ENCODE measurements at places on chromosomes 6 and 20.

- DNase-seq = no peak
Observed at GRCh38 chr20:11769825-11770224, 147.9 kb upstream of the BTBD3 start.

DNA sequence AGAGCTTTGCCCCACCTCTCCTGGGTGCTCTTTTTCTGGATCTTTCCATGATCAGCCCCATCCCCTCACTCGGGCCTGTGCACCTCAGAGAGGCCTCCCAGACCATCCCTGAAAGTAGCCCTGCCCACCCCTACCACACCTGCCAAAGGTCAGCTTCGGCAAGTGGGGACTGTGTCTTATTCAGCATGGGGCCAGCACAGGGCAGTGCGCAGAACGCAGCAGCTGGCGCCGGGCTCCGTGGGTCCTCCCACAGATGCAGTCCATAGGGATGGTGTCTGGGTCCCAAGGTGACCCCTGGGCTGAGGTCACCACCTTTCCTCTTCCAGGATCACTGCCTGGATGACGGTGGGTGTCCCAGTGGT, 79.4 kb downstream of the CEBPB start:
- no peak for DNase-seq

GRCh38 chr20:46740214-46740609, 30.8 kb downstream of the SLC2A10 start:
- no peak for DNase-seq

DNA sequence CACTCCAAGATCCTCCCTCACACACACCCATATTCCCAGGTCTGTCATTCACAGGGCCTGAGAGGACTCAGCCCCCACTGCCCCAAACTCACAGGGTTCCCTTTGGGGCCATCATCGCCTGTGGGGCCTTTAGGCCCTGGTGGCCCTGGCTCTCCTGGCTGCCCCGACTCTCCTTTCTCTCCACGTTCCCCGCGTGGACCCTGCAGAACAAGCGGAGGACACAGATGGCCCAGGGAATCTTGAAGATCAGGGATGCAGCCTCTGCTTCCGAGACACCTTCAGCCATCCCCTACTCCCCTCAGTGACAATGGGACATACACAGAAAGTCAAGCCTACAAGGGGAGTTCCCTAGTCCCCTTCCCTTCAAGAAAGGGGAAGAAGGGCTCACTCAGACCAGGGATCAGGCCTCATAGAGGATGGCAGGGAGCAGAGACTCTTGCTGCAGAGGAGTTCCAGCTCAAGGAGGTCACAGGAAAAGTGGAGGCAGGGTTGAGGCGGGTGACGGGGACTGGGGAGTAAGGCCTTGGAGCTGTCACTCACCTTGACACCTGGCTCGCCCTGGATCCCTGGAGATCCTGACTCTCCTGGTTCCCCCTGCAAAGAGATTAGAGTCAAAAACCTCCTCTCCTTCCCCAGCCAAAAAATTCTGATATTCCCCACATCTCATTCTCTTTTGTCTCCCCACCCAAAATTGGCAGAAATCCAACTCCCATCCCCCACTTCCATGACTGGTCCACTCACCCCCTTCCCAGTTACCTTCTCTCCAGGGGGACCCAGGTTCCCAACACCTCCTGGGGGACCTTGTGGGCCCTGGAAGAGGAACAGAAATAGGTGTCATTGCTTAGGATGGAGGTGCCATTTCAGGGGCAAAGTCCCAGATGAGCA, 22.7 kb downstream of the COL11A2 start:
- no peak for DNase-seq

DNA sequence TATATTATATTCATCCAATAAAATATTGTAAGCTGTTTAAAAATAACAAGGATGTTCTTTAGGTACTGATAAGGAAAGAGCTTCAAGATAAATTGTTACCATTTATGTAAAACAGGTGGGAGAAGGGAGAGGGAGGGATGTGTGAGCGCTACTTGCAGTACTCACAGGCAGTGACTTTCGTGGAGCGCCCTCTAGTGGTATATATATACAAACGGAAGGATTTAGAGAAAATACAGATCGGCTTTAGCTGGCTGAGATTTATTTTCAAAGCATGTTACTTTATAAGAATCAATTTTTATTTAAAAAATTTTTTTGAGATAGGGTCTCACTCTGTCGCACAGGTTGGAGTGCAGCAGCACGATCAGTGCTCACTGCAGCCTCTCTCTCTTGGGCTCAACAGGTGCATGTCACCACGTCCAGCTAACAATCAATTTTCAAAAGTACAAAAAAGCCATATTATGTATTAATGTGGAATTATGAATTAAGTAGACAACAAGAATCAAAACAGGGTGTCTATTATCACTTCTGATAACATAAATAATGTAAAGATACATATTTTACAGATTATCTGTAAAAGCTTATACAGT, 3.3 kb upstream of the MOG start:
- peak; percentile 42 for DNase-seq

DNA sequence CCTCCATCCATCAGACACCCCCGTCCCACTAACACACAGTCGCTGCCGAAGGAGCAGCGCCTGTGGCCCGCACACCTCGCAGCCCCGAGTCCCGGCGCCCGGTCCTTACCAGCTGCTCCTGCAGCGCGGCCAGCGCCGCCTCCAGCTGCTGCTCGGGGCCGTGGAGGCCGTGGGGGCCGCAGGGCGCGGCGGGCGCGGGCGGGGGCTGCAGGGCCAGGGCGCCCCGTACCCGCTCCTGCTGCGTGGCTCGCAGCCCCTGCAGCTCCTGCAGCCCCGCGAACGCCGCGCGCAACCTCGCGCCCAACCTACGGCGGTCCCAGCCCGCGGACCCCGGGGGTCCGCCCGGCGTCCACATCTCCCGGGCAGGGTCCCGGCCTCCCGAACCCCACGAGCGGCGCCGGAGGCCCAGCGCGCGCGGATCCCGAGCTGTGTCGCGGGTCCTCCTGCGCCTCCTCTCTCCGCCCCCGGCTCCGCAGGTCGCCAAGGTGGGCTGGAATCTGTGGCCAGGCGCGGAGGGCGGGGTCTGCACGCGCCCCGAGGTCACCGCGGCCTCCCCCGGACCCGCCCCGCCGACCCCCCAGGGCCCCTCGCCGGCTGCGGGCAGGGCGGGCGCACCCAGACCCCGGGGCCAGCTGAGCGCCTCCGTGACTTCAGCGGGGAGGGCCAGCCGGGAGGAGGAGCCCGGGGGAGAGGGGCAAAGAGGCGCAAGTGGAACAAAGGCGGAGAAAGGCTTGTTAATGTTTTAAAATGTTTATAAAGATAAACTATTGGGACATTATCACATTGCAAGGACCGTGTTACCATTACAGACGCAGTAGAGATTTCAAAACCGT, at the start of gene DACT2:
Gene DACT2, minus strand, starts transcription at position 499 of the 833 bp plus-strand sequence. Its CDS starts 144 bp downstream, at position 355.
- DNase-seq = no peak

- DNase-seq = no peak
Observed at GRCh38 chr6:30960907-30961673, 20.3 kb downstream of the MUCL3 start.

GRCh38 chr6:66179361-66179760, 472.3 kb upstream of the EYS start:
- DNase-seq = no peak

DNA sequence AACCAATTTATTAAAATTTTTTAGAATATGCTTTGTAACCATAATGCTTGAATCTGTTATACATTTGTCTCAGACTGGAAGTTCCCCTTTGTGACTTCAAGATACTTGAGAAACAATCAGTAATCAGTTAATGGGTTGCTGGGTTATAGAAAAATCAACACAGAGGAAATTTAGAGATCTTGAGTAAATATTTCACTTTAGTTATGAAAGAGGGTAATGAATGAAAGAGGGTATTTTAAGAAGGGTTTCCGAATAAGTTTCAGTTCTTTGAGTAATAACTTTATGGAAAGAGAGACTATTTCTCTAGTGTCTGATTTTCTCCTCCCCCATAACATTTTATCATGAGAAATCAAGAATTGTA, 21.4 kb downstream of the ZFAND3 start:
- no peak for DNase-seq

DNA sequence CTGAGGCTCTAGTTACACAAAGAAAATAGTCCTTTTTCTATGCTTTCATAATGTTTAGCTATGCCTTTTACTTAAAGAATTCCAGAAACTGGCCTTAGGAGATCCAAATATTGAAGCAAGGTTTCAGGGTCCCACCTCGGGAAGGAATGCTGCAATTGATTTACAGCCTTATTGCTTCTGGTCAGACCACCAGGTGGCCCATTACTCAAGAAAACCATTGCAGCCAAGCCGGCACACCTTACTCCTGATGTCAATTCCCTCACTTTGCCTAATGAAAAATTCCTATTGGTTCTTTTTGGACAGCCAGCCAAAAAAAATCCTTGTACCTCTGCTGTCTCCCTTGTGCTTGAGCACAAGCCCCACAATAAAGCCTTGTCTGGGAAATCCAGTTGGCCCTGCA, 173.9 kb downstream of the LMBRD1 start:
- DNase-seq = no peak

Measured in activated naive CD4-positive, alpha-beta T cell treated with anti-CD3 and anti-CD28 coated beads, Interleukin-2, amount 50 U/mL, for 72 hours (primary cell).